ENCODE measurements at places on chromosomes 3 and 15. TPM values are rescaled to one million over a fixed set of nuclear protein-coding genes. Genes with fewer than 3 reads are reported as not detected.

The ALCAM gene
- 154 TPM for total RNA-seq

- DNase-seq: no peak
- H3K4me1 ChIP-seq: peaks cover 13% of the 10 kb centered on the region
- no peaks in the 10 kb centered on the region for H3K27me3 ChIP-seq
- no peak overlapping the region for H3K4me3 ChIP-seq
Measured at GRCh38 chr15:68553994-68554720, 24.6 kb upstream of the CORO2B start.

GRCh38 chr3:86225461-86225860 is 765.5 kb downstream of the VGLL3 start:
- H3K27me3 ChIP-seq: no peaks in the 10 kb centered on the region
- DNase-seq: peak; percentile 35
- H3K4me3 ChIP-seq: no peak overlapping the region
- H3K27ac ChIP-seq: peak overlapping the region; percentile 1
- no peaks in the 10 kb centered on the region for H3K4me1 ChIP-seq
- no peaks in the 10 kb centered on the region for H3K36me3 ChIP-seq

GRCh38 chr15:74174219-74174957 is 878 bp downstream of the ISLR start:
- H3K27ac ChIP-seq: no peak overlapping the region
- DNase-seq: no peak
- peaks cover 51% of the 10 kb centered on the region for H3K4me1 ChIP-seq
- H3K4me3 ChIP-seq: no peak overlapping the region
- no peaks in the 10 kb centered on the region for H3K36me3 ChIP-seq

The RARB gene
- 0.29 TPM for total RNA-seq
